Activated CD4-positive, alpha-beta T cell treated with anti-CD3 and anti-CD28 coated beads, Interleukin-2, amount 10 ng/mL, durations not matched to agents 7 days and 5 days (primary cell): ENCODE measurements at places on chromosomes 6 and 20.

DNA sequence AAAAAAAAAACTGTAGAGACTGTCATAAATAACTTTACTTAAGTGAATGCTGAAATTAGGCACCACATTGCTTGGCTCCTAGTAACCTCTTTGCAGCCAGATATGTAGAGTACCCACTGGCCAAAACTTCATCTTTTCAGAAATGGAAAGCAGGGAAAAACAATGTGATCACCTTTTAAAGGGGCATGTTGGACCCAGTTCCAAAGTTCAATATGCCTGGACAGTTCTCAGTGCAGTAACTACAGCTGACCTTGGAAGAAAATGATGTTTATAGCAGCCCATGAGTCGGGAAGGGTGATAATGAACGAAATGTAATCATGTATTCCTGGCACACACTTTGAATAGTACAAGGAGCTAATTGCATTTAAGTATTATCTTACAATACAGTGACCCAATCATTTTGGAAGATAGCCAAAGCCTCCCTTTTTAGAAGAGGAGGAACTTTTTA lies 93.6 kb upstream of the TAB2 start:
- no peaks in the 10 kb centered on the region for H3K27me3 ChIP-seq
- H3K36me3 ChIP-seq, result peaks cover 46% of the 10 kb centered on the region
- no peak overlapping the region for H3K4me3 ChIP-seq
- H3K27ac ChIP-seq, result no peak overlapping the region
- peaks cover 32% of the 10 kb centered on the region for H3K4me1 ChIP-seq

DNA sequence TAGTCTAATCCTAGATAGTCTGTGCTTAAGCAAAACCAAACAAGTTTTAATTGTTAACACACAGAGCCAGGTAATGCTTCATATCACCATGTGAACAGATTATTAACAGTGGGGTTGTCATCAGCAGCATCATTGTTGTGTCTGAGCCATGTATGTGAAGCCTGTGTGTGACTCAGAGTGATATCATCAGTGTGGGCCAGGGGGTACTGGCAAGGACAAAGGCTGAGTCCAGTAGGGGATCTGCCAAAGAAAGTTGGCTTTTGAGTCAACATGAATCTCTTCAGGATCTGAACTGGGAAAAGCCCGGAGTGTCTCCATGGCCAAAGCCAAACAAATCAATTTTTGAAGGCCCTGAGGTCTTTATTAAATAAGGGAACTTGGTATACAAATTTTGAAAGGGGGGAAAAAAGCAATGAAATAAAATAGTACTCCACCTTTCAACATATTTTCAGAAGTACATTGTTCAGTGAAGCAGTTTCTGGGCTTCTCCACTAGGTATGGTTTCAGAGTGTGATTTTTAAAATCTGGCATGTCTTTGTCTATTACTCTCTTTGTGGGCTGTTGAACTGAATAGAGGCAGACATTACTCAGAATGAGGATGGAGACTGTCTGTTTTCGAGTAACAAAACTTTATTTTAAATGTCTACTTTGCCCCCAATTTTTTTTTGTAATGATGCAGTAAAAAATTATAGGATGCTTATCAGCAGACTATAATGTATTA lies 444.2 kb upstream of the JAG1 start:
- H3K4me3 ChIP-seq, result no peak overlapping the region
- no peaks in the 10 kb centered on the region for H3K4me1 ChIP-seq

GRCh38 chr6:165013701-165014100 lies 295.7 kb downstream of the C6orf118 start:
- H3K4me3 ChIP-seq, result no peak overlapping the region
- no peaks in the 10 kb centered on the region for H3K27me3 ChIP-seq
- H3K36me3 ChIP-seq, result no peaks in the 10 kb centered on the region
- H3K27ac ChIP-seq, result no peak overlapping the region
- DNase-seq, result no peak
- H3K4me1 ChIP-seq, result no peaks in the 10 kb centered on the region

GRCh38 chr20:445514-446336 lies 16.6 kb downstream of the TBC1D20 start:
- no peak for DNase-seq
- H3K36me3 ChIP-seq, result peaks cover 48% of the 10 kb centered on the region

GRCh38 chr6:43937236-43938177 lies 167.5 kb downstream of the VEGFA start:
- no peak for DNase-seq
- no peaks in the 10 kb centered on the region for H3K36me3 ChIP-seq
- H3K27me3 ChIP-seq, result no peaks in the 10 kb centered on the region
- H3K4me3 ChIP-seq, result no peak overlapping the region
- H3K27ac ChIP-seq, result no peak overlapping the region
- H3K4me1 ChIP-seq, result no peaks in the 10 kb centered on the region

- peaks cover 3% of the 10 kb centered on the region for H3K27me3 ChIP-seq
- no peak for DNase-seq
- no peaks in the 10 kb centered on the region for H3K36me3 ChIP-seq
- no peaks in the 10 kb centered on the region for H3K4me1 ChIP-seq
Measured at GRCh38 chr6:139776041-139776440, 401.6 kb upstream of the CITED2 start.

GRCh38 chr6:2806644-2807043 lies 35.0 kb downstream of the SERPINB1 start:
- no peaks in the 10 kb centered on the region for H3K27me3 ChIP-seq
- DNase-seq, result no peak
- peaks cover 17% of the 10 kb centered on the region for H3K4me1 ChIP-seq

- peaks cover 28% of the 10 kb centered on the region for H3K36me3 ChIP-seq
- no peak for DNase-seq
- H3K27me3 ChIP-seq, result no peaks in the 10 kb centered on the region
- no peak overlapping the region for H3K4me3 ChIP-seq
- H3K27ac ChIP-seq, result no peak overlapping the region
Measured at GRCh38 chr20:41587956-41588355, 30.2 kb downstream of the CHD6 start.

GRCh38 chr20:24917056-24917455 lies 32.0 kb upstream of the CST7 start:
- no peaks in the 10 kb centered on the region for H3K27me3 ChIP-seq
- H3K27ac ChIP-seq, result no peak overlapping the region
- no peak for DNase-seq
- H3K36me3 ChIP-seq, result peaks cover 2% of the 10 kb centered on the region

- H3K27me3 ChIP-seq, result peaks cover 71% of the 10 kb centered on the region
- no peak overlapping the region for H3K4me3 ChIP-seq
- no peak for DNase-seq
- no peak overlapping the region for H3K27ac ChIP-seq
- peaks cover 6% of the 10 kb centered on the region for H3K4me1 ChIP-seq
Measured at GRCh38 chr20:56634307-56634706, 5.2 kb downstream of the TFAP2C start.

DNA sequence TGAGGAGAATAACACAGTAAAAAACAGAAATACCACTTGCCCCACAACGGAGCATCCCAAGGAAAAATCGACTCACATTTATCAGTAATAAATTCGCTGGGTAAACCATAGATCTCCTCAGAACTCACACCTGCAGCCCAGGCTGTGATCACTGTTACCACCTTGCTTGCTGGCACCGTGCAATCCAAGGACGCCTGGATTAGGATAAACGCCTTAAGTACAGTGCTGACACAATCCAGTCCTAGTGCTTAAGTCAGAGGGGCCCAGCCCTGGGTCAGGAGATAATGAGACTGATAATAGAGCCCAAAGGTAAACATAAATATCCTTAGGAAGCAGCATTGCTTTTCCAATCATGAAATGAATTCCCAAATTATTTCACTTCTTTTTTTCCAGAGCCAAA lies 62.5 kb downstream of the EPB41L2 start:
- no peak for DNase-seq
- no peak overlapping the region for H3K27ac ChIP-seq
- H3K4me3 ChIP-seq, result no peak overlapping the region

GRCh38 chr6:166237617-166238016 lies 70.0 kb upstream of the TBXT start:
- H3K36me3 ChIP-seq, result no peaks in the 10 kb centered on the region
- H3K27me3 ChIP-seq, result peaks cover 34% of the 10 kb centered on the region
- no peak overlapping the region for H3K27ac ChIP-seq
- peaks cover 31% of the 10 kb centered on the region for H3K4me1 ChIP-seq

- peak; percentile 51 for DNase-seq
- H3K36me3 ChIP-seq, result no peaks in the 10 kb centered on the region
- H3K4me1 ChIP-seq, result peaks cover 29% of the 10 kb centered on the region
- H3K27me3 ChIP-seq, result no peaks in the 10 kb centered on the region
- H3K27ac ChIP-seq, result peak overlapping the region; percentile 96
- H3K4me3 ChIP-seq, result peak overlapping the region; percentile 75
Measured at GRCh38 chr6:14075095-14075503, 42.5 kb upstream of the CD83 start.

DNA sequence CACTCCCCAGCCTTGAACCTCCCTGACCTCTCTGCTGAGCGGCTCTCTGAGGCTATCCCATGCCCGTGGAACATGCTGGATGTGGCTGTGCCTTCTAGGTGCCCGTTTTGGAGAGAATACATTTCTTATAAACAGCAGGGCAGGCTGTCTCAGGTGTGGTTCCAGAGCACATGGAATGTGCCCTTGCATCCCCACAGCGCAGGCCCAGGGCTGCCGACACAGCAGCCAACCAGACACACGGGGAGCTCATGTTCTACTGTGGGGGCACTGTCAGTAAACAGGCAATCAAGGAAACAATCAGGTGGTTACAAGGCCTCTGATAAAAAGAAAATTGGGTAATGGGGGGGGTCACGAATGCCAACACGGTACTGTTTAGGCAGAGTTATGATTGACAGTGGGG lies 30.8 kb downstream of the FOXC1 start:
- H3K36me3 ChIP-seq, result no peaks in the 10 kb centered on the region
- H3K27me3 ChIP-seq, result no peaks in the 10 kb centered on the region
- H3K4me3 ChIP-seq, result no peak overlapping the region
- no peaks in the 10 kb centered on the region for H3K4me1 ChIP-seq
- DNase-seq, result no peak

- H3K4me1 ChIP-seq, result peaks cover 37% of the 10 kb centered on the region
- no peaks in the 10 kb centered on the region for H3K27me3 ChIP-seq
- no peak overlapping the region for H3K27ac ChIP-seq
- no peak for DNase-seq
- no peak overlapping the region for H3K4me3 ChIP-seq
Measured at GRCh38 chr6:37218511-37218910, 39.1 kb upstream of the TBC1D22B start.

GRCh38 chr20:44850272-44850671 lies 35.2 kb upstream of the YWHAB start:
- H3K4me3 ChIP-seq, result no peak overlapping the region
- peaks cover 15% of the 10 kb centered on the region for H3K27me3 ChIP-seq
- H3K27ac ChIP-seq, result no peak overlapping the region
- no peaks in the 10 kb centered on the region for H3K36me3 ChIP-seq
- DNase-seq, result no peak

DNA sequence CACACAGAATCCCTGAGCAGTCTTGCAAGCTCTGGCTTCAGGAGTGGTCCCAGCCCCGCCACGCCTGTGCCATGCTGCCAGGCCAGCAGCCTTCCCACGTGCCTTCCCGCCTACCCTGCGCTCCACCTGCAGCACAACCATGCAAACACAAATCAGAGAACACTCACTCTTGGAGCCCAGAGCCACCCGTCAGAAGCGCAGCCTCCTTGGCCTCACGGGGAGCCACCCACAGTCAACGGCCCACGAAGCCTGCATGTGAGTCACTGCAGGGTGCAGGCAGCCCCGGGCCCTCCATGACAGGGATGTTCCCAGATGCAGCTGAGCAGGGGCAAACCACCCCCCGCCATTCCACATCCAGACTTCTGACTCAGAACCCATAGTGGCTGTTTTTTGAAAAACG lies 217.0 kb downstream of the DLL1 start:
- H3K36me3 ChIP-seq, result no peaks in the 10 kb centered on the region
- H3K4me3 ChIP-seq, result no peak overlapping the region
- DNase-seq, result no peak
- no peaks in the 10 kb centered on the region for H3K4me1 ChIP-seq
- H3K27me3 ChIP-seq, result peaks cover 41% of the 10 kb centered on the region

- H3K4me3 ChIP-seq, result no peak overlapping the region
- no peak for DNase-seq
- no peaks in the 10 kb centered on the region for H3K4me1 ChIP-seq
- H3K27me3 ChIP-seq, result peaks cover 7% of the 10 kb centered on the region
- H3K27ac ChIP-seq, result no peak overlapping the region
Measured at GRCh38 chr6:138560130-138560860, 61.0 kb upstream of the NHSL1 start.

GRCh38 chr20:38671186-38671585 lies 53.1 kb upstream of the SLC32A1 start:
- H3K4me1 ChIP-seq, result peaks cover 11% of the 10 kb centered on the region
- no peaks in the 10 kb centered on the region for H3K36me3 ChIP-seq
- DNase-seq, result no peak

- DNase-seq, result no peak
- H3K4me1 ChIP-seq, result no peaks in the 10 kb centered on the region
- H3K27ac ChIP-seq, result no peak overlapping the region
- no peaks in the 10 kb centered on the region for H3K27me3 ChIP-seq
- no peaks in the 10 kb centered on the region for H3K36me3 ChIP-seq
- H3K4me3 ChIP-seq, result no peak overlapping the region
Measured at GRCh38 chr20:7776148-7776547, 164.1 kb downstream of the HAO1 start.

DNA sequence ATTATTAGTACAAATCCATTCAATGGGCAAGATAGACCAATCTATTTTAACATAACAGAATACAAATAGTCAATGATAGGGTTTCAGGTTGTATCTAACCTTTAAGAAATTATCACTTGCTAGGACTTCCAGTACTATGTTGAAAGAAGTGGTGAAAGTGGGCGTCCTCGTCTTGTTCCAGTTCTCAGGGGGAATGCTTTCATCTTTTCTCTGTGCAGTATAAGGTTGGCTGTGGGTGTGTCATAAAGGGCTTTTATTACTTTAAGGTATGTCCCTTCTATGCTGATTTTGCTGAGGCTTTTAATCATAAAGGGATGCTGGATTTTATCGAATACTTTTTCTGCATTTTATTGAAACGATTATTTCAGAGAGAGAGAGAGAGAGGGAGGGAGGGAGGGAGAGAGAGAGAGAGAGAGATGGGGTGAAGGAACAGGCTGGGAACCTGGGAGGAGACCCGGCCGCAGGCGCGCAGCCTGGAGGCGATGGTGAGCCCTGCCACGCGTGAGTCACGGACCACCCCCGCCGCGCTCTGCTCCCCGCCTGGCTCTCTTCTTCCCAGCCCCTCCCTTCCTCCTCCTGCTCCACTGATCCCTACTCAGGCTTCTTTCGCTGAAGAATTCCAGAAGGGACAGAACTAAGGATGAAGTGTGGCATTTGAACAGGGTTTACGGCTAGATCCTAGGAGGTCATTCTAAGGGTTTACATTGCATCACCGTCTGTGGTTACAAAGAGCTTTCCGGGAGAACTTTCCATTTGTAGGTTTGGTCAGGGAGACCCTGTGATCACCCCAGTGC lies 45.5 kb upstream of the HLA-E start:
- no peak overlapping the region for H3K27ac ChIP-seq
- H3K36me3 ChIP-seq, result no peaks in the 10 kb centered on the region

- H3K4me1 ChIP-seq, result no peaks in the 10 kb centered on the region
- H3K4me3 ChIP-seq, result no peak overlapping the region
- H3K27ac ChIP-seq, result no peak overlapping the region
- DNase-seq, result no peak
Measured at GRCh38 chr6:141056945-141057625, 1075.6 kb upstream of the GJE1 start.

DNA sequence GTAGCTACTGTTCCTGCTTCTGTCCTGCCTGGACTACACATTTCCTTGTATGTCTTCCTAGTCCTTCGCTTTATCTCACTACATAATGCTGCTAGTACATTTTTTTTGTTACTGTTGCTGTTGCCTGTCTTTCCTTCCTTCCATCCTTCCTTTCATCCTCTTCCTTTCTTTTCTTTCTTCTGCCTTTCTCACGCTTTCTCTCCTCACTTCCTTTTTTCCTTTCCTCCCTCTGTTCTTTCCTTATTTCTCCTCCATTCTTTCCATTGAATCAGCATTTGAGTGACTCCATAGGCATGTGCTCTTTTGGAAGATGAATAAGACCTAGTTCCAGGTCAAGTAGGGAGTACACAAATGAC lies 46.3 kb downstream of the MAP3K4 start:
- H3K27ac ChIP-seq, result no peak overlapping the region
- no peaks in the 10 kb centered on the region for H3K4me1 ChIP-seq
- no peaks in the 10 kb centered on the region for H3K27me3 ChIP-seq
